NCI-H2107 (cell line): ENCODE measurements at places on chromosomes 2 and 18.

DNA sequence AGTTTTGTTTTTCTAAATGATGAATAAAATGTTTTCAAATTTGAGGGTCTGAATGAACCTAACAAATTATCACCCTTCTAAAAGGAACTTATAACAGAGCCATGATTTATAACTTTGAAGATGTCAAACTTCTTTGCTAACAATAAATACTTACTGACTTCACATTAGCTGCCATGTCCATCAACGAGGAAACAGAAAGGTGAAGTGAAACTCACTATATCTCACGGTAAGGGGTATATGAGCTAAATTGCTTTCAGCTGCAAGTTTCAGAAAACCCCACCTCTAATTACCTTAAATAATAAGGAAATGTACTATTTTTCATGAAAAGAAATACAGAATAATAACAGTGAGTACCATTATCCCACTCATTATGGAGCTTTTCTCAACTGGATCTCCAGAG is 350.8 kb upstream of the NT5C1B start:
- no peak for DNase-seq

GRCh38 chr2:62056341-62056740 is 139.6 kb upstream of the B3GNT2 start:
- no peak for DNase-seq

- no peak for DNase-seq
Measured at GRCh38 chr2:201886504-201886903, 80.2 kb downstream of the CDK15 start.

DNA sequence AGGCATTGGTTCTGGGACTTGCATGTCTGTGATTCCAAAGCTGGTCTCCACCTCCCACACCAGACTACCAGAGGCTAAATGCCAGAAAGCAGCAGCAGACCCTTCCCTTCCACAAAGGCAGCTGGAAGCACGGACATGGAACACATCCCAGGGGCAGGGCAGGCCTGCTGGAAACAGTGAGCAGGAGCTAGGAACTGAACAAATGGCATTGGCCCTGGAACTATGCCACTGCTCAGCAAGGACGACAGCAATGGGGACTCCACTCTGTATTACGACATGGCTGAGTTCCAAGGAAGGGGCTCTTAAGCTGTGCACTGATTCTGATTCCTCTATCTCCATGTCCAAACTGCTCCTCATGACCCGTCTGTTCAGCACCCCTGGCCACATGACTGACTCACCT is 77.8 kb upstream of the TFCP2L1 start:
- DNase-seq, result no peak

DNA sequence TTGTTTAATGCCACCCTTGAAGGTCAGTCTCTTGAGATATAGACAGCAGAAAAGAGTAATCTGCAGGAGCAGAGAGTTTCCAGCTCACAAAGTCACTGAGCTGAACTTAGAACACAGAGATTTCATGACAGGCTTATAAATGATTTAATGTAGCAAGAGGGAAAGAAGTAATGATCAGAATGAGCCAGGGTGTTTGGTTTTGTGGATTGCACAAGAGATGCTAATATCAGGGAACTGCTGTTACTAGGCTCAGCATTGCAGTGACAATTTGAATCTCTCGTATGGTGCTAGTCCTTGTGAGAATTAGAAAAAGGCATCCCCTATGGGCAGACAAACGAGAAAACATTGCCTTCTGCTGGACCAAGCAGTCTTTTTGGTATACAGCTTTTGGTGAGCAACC is 61.7 kb upstream of the ITGB6 start:
- DNase-seq, result no peak

DNA sequence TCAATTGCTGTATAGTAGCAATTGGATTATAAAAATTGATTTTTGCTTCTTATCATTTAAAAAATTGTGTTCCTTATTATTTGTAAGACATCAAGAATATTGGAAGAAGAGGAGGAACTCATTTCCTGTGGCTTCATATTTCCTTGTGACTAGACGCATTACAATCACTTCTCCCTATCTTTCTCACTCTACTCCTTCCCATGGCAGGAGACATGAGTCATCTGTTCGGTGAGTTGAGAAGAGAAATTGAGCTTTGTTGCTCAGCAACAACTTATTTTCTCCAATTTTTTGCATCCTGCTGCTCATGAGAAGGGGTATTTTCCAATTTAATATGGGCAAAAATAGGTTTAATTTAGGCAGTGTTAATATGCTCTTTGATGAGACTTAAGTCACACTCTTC is 1783.9 kb downstream of the SUCLG1 start:
- DNase-seq, result no peak

DNA sequence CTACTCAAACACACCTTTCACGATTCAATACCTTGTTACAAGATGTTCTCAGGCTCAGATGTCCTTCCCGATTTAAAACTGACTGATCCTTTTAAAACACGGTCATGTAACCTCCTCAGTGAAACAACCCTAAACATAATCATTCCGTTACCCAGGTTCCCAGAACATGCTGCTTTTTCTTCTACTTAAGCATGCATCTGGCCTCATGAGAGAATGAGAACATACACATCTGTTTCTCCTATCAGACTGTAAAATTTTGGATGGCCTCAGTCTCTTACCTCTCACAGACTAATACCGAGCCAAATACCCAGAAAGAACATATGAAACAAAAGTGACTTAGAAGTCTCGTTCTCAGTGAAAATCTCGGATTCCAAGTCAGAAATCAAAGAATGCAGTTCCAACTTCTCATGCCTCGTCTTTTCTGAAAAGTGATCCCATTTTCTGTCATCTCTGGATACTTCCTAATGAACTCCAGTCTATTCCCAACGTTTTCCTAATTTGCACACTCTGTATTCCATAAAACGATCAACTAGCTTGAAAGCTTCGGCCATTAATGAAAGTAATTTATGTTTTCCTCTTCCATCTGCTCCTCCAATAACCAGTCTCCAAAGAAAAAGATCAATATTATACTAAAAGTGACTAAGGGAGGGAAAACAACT is 919 bp downstream of the SF3B1 start:
- DNase-seq, result no peak

GRCh38 chr18:13570216-13570615 is 156.1 kb downstream of the FAM210A start:
- no peak for DNase-seq

- no peak for DNase-seq
Measured at GRCh38 chr2:168149986-168150385, 97.4 kb downstream of the STK39 start.

DNA sequence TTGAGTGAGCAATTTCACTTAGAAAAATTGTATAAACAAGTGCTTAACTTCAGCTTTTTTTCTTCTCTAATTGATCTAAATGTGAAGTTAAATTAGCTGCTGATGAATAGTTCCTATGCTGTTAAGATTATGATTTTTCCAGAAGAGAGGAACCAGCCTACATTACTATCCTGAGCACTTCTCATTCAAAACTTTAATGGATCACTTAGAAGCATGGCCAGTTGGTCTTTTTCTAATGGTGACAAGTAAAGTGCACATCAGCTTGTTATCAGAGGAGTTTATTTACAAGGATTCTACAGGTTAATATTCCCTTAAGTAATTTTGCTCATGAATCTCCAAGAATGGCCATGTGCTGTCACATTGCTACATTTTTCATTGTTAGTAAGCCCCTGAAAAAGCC is 37.1 kb downstream of the DCC start:
- no peak for DNase-seq

- DNase-seq, result no peak
Measured at GRCh38 chr2:47631792-47632398, 151.1 kb upstream of the MSH6 start.

- DNase-seq, result no peak
Measured at GRCh38 chr2:25897506-25897905, 19.2 kb upstream of the ASXL2 start.

DNA sequence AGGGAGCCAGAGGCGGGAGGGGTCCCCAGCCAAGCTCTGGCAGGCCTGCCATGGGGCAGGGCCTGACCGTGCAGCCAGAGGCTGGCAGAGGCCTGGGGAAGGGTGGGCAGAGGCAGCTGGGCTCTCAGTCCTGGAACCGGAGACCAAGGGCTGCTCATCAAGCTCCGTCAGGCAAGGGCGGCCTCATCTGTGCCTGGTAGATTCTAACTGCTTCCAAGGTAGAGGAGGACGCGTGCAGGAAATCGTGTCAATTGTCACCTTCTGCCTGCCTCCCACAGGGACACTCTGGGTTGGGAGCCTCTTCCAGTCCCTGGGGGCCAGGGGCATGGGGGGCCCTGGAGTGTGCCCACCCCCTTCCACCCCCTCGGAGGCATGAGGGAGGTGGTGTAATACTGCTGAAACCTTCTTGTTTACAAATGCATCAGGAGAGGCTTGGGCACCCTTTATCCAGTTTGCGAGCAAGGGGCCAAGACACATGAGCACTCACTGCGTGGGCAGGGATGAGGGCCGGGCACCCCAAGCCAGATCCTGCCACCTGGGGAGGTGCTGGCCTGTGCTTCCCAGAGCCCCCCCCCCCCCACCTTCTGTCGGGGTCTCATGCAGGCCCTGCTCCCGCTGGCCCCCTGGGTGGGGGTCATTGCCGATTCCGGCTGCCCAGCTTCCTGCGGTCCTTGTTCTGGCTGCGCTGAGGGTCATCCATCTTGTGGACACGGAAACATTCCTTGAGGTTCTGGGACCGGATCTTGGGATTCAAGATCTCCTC is 9.0 kb downstream of the SNORC start:
- no peak for DNase-seq

DNA sequence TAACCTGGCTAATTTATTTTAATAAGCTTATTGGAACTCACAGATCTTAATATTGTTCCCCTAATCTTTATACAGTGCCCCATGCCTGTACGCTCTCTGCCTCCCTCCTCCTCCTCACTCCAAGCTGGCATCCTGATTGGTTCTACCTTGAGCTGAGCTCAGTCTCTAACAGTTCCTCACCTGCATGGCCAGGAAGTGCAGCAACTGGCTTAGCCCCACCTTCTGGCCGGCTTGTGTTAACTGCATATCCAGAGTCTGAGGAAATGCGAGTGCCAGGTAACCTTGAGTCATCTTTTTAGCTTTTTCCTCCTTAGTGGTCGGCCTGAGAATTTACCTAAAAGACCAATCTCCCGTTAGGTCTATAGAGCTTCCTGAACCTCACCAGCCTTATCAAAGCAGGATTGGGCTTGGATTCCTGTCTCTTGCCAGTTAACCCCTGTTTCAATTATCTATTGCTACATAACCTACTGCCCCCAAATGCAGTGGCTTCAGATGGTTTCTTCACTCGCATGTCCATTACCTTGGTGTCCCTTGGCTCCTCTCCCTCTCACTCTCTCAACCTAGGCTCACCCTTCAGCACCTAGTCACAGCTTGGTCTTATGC is 89.5 kb upstream of the STK39 start:
- DNase-seq, result peak; percentile 15

- DNase-seq, result no peak
Measured at GRCh38 chr2:162430323-162430722, 86.4 kb downstream of the GCA start.

DNA sequence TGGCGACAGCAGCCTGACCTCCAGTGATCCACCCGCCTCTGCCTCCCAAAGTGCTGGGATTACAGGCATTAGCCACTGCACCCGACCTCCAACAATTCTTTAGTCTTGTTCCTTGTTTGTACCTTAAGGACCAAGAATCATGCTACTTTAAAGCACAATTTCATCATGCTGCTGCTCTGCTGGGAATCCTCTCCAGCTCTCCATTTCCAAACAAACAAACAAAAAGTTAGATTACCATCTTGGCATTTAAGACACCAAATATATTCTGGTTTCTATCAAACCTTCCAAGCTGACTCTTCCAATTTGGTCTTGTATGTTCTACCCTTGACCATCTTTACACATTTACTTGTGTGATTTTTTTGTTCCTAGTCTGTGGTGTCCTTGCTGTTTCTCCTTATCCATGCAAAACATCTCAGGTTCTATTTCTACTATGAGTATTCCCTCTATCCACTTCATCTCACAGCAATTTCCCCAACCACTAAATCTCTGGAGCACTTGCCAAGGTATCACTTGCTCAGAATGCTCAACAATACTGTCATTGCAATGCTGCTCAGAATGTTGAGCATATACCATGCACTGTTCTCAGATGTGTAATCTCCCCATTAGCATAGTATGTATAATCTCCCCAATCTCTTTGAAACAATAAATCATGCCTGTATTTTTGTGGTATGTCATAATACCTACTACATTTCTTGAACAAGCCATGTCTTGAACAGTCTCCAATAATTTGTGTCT is 73.2 kb upstream of the GALNT5 start:
- DNase-seq, result no peak

DNA sequence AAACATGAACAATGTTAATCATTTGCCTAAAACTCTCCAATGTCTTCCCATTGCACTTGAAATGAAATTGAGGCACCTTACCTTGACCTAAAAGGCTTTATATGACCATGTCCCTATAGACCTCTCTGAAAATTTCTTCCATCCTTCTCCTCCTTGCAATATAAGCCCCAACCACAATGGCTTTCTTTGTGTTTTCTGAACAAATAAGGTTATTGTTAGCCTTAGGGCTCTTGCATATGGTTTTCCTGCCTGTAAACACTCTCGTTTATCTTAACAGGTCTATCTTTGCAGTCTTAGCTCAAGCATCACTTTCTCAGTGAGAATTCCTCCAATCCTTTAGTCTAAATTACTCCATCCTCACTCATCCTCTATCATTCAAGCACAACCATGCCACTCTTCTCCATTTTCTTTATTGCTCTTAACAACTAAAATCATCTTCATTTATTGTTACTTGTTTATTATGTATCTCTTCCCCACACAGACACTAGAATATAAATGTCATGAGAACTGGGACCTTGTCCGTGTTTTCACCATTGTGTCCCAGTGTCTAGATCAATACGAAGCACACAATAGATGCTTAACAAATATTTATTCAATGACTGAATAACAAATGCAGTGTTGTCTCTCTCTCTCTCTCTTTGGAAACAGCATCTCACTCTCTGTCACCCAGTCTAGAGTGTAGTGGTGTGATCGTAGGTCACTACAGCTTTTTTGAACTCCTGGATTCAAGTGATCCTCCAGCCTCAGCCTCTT is 129.3 kb downstream of the RDH14 start:
- DNase-seq, result no peak

- DNase-seq, result no peak
Measured at GRCh38 chr2:53877112-53877511, 17.3 kb upstream of the GPR75 start.

DNA sequence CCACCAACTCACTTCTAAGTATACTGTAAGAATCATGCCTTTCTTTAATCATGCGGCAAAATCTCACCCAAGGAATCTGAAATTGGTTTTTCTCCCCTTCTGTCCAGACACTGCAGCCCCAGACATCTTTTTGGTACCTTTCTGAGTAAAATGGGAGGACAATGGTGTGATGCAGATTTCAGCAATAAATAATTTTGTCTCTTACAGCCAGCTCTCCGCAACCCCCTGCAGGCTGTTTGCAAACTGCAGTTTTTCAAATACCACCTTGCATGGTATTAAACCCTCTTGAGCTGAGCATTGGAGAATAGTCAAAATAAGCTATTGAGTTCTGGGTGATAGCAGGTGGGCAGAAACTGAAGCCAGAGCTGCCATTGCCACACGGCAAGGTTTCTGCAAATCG is 32.2 kb downstream of the GPR39 start:
- no peak for DNase-seq
